ENCODE measurements at places on chromosomes 13 and 19. TPM values are rescaled to one million over a fixed set of nuclear protein-coding genes. Genes with fewer than 3 reads are reported as not detected.
A peak's percentile ranks its signal among the peaks of the same experiment; 100 is the strongest.

- H3K27ac ChIP-seq: peak overlapping the region; percentile 73
- H3K27me3 ChIP-seq: no peaks in the 10 kb centered on the region
- H3K4me3 ChIP-seq: no peak overlapping the region
- no peak for DNase-seq
- H3K36me3 ChIP-seq: no peaks in the 10 kb centered on the region
These were observed 29.6 kb upstream of the RCBTB2 start for GRCh38 chr13:48562296-48563066.

- H3K27me3 ChIP-seq: peaks cover 13% of the 10 kb centered on the region
- no peak for DNase-seq
- no peak overlapping the region for H3K4me3 ChIP-seq
- no peak overlapping the region for H3K27ac ChIP-seq
- peaks cover 22% of the 10 kb centered on the region for H3K4me1 ChIP-seq
These were observed 4.0 kb downstream of the TCF3 start for GRCh38 chr19:1648459-1648849.

Gene CGB5
- polyA plus RNA-seq: not detected

DNA sequence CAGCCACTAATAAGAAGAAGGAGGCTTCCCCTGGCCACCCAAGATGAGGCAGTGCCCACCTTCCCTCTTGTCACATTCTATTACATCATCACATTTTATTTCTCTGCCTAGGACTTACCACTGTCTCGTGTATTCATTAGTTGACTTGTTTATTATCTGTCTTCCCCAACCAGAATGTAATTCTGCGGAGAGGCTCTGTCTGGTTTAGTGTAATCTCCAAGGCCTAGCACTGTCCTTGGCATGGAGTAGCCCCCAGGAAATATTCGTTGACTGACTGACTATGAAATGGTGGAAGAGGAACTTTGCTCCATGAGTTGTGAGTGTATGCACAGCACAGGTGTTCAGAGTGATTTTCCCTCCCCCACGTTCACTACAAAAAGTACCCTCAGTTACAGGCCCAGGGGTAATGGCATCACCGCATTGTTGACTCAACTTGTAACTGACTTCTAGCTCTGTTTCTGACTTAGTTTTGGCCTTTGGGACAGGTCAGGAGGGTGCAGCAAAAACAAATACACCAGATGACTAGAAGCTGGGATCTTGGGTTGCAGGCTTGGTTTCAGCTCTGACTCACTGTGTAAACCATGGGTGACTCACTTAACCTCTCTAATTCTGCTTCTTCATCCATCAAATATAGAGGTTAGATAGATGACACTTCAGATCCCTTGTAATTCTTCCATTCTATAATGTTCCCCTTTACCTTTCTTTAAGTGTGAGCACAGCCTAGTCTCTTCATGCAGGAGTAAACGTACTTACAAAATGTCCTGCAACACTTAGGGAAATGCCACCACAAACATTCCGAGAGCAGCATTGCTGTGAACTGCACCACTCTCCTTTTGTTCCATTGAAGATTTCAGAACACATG, 229.7 kb downstream of the KCNRG start:
- no peak overlapping the region for H3K27ac ChIP-seq
- H3K4me1 ChIP-seq: peaks cover 13% of the 10 kb centered on the region
- no peak overlapping the region for H3K4me3 ChIP-seq
- no peak for DNase-seq
- H3K27me3 ChIP-seq: no peaks in the 10 kb centered on the region

Gene C19orf67
- not detected for polyA plus RNA-seq

Gene SAMD1
- polyA plus RNA-seq: 37.8 TPM

DNA sequence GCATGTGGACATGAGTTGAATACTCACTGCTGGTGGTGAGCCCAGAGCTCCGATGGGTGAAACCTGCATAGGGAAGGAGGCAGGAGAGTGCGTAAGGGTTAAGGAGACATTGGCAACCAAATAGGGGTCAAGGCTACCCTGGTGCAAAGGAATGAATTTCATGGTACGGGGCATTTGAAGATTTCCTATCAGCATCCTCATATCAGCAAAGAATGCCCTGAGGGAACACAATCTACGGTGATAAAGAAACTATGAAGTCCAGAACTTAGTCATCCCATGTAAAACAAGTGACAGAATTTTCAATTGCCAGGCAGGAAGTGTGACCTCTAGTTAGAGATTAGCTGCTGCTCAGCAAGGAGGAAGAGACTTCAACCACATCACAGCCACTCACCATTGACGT, 64.9 kb downstream of the MBD3L1 start:
- no peak overlapping the region for H3K4me3 ChIP-seq
- H3K27me3 ChIP-seq: no peaks in the 10 kb centered on the region
- H3K36me3 ChIP-seq: no peaks in the 10 kb centered on the region
- DNase-seq: no peak
- no peaks in the 10 kb centered on the region for H3K4me1 ChIP-seq

GRCh38 chr19:35063940-35064818, 22.7 kb downstream of the HPN start:
- H3K36me3 ChIP-seq: no peaks in the 10 kb centered on the region
- no peaks in the 10 kb centered on the region for H3K27me3 ChIP-seq
- no peak for DNase-seq
- H3K4me3 ChIP-seq: no peak overlapping the region
- H3K4me1 ChIP-seq: no peaks in the 10 kb centered on the region

DNA sequence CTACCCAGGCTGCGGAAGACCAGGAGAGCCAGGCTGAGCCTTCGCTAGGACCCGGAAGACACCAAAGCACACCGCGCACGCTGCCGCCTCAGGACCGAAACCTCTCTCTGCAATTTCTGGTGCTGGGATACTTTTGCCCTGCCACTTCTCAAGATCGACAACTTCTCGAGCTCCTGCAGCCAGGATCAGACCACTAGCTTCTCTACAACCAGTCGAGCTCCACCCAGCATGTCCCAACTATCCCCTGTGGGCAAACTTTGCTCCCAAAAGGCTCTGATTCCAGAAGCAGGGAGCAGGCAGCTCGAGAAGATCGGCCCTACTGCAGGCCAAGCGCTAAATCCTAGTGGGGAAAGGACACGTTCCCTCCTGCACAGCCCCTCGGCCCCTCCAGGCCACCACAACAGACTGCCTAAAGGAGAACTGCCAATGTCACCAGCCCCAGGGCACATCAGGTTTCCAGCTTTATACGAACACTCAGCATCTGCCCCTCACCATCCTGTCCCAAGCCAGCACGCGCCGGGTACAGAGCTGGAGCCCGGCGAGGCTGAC, 979 bp downstream of the AKAP8 start:
- peak overlapping the region; percentile 97 for H3K27ac ChIP-seq
- H3K36me3 ChIP-seq: no peaks in the 10 kb centered on the region
- peak; percentile 47 for DNase-seq
- peak overlapping the region; percentile 99 for H3K4me3 ChIP-seq
- H3K27me3 ChIP-seq: no peaks in the 10 kb centered on the region
- peaks cover 41% of the 10 kb centered on the region for H3K4me1 ChIP-seq

DNA sequence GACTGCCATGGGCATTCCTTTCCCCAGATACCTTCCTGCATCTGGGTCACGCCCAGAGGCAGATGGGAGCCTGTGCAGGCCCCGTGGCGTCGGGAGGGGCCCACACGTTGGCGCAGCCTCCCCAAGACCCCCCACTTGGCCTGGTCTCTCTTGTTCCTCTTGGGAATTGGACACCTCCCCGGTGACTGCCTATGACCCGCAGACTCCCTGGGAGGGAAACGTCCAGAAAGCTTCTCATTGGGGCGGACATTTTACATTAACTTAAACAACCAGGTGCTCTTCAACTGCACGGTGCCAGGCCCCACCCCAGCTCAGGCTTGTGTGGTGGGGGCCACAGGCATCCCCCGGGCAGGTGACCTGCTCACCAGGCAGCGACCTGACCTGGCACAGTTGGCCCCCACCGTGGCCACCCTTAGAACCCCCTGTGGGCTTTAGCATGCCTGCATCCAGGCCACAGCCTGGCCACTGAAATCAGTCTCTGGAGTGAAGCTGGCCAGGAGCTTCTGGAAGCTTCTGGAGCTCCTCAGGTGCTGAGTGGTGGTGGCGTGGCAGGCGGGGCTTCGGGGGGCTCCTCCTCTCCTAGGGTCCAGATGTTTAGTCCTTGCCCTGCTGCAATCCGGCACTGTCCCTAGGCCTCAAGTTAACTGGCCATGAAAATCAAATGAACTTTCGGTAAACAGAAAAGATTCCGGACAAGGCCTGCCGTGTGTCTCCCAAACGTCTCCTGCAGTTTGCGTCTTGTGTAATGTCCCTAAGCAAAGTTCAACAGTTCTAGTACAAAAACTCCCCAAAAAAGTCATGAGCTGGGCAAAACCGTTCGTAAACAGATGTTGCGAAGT, 8.5 kb upstream of the PROZ start:
- H3K27me3 ChIP-seq: peaks cover 25% of the 10 kb centered on the region
- no peak overlapping the region for H3K27ac ChIP-seq
- peaks cover 13% of the 10 kb centered on the region for H3K4me1 ChIP-seq
- no peak for DNase-seq
- no peak overlapping the region for H3K4me3 ChIP-seq

Gene MAST1
- polyA plus RNA-seq: 1.2 TPM

- no peak overlapping the region for H3K27ac ChIP-seq
- H3K4me1 ChIP-seq: no peaks in the 10 kb centered on the region
- no peaks in the 10 kb centered on the region for H3K27me3 ChIP-seq
- no peak overlapping the region for H3K4me3 ChIP-seq
- no peak for DNase-seq
These were observed 880.4 kb downstream of the EFNB2 start for GRCh38 chr13:105655046-105655445.

GRCh38 chr13:73873940-73874830, 260.0 kb downstream of the KLF12 start:
- DNase-seq: no peak
- no peaks in the 10 kb centered on the region for H3K36me3 ChIP-seq
- H3K27me3 ChIP-seq: no peaks in the 10 kb centered on the region

DNA sequence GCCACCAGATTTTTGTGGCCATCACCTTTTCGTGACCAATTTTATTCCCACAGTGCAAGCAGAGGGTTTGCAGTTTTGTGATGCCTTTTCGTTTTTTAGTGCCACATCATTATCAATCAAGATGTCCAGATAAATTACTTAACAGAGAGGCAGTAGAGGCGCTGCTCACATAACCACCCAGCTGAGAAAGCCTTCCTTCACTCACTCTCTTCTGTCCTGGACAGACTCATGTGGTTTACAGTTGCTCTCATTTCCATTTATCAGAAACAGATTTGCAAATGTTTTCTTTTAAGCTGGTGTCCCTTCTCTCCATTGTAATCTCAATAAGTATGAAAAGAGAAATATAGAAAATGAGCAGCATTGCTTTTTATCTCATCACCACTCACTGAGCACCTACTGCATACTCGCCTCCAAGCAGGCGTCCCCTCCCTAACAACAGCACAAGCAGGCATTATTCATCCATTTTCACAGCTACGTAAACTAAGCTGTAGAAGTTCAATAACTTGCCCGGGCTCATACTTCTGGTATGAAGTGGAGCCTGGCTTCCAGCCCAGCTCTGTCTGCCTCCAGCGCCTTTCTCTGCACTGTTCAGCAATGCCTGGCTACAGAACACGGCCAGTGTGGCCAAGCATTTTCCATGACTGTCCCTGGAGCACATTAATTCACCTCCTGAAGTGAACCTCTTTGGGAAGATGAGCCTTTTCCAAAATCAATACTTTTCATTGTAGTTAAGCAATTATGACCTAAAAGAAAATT, 34.6 kb upstream of the KATNAL1 start:
- no peaks in the 10 kb centered on the region for H3K36me3 ChIP-seq
- H3K27ac ChIP-seq: peak overlapping the region; percentile 65
- H3K4me1 ChIP-seq: peaks cover 3% of the 10 kb centered on the region
- DNase-seq: peak; percentile 86

Gene NUFIP1
- polyA plus RNA-seq: 11.3 TPM

DNA sequence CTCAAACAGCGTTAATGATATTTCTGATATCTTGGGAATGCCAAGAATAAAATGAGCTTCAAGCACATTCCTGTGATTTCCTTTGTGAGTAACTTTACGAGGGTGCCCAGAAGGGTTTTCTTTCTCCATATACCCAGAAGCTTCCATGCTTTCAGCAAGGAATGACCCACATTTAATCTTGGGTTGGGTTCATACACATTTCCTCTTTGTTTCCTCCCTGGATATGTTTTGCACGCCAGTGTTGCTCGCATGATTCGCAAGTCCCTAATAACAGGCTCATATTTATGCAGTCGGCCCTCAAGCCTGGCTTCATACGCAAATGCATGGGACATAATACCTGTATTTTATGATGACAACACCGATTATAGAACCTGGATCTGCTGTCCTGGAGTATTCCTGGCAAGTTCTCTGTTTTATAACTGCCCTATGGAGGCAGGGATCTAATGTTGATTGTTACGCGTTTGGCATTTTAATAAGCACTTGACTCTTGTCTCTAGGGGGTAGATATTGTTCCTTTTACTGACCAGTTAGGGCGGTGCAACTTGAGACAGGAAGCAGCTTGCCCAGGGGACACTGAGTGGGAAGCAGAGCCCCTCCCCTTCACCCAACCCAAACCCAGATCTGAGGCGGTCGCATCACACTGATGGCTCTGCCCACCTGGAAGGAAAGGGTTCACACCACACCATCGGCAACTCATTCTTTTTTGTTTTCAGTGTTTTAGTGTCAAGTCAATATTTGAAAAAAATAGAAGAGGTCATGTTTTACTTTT, 220.4 kb upstream of the SOX1 start:
- no peak for DNase-seq
- no peak overlapping the region for H3K27ac ChIP-seq
- H3K27me3 ChIP-seq: peaks cover 56% of the 10 kb centered on the region
- H3K4me3 ChIP-seq: no peak overlapping the region

- no peaks in the 10 kb centered on the region for H3K4me1 ChIP-seq
- no peak overlapping the region for H3K27ac ChIP-seq
- no peak for DNase-seq
- H3K4me3 ChIP-seq: no peak overlapping the region
- H3K27me3 ChIP-seq: no peaks in the 10 kb centered on the region
These were observed 47.9 kb downstream of the RUBCNL start for GRCh38 chr13:46339035-46339666.

Gene NAPSA
- 49.3 TPM for polyA plus RNA-seq

- H3K27me3 ChIP-seq: no peaks in the 10 kb centered on the region
- no peaks in the 10 kb centered on the region for H3K4me1 ChIP-seq
- H3K36me3 ChIP-seq: no peaks in the 10 kb centered on the region
- no peak for DNase-seq
- no peak overlapping the region for H3K4me3 ChIP-seq
- no peak overlapping the region for H3K27ac ChIP-seq
These were observed 106.4 kb downstream of the AKAP11 start for GRCh38 chr13:42378383-42378780.

DNA sequence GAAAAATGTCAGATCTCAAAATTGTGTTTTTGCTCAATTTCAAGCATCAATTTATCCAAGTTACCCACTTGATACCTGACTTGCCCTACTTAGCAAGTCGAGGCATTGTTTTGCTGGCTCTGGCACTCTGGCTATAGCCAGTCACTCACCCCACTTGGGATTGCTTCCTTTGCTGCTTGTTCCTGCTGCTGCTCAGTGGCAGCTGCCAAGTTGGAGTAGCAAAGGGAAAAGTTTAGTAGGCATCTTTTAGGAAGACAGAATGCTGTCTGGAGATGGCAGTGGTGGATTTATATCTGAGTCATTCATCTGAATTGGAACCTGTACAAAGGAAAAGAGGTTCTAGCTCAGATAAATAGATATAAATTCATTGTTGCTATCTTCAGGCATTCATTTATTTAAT, 41.2 kb downstream of the PCCA start:
- no peak overlapping the region for H3K4me3 ChIP-seq
- no peaks in the 10 kb centered on the region for H3K4me1 ChIP-seq
- DNase-seq: no peak
- no peaks in the 10 kb centered on the region for H3K27me3 ChIP-seq
- H3K36me3 ChIP-seq: no peaks in the 10 kb centered on the region

Gene LIM2
- not detected for polyA plus RNA-seq

Gene TEX29
- polyA plus RNA-seq: 1.2 TPM

Gene ZSCAN4
- 0.08 TPM for polyA plus RNA-seq
